ENCODE measurements at places on chromosomes 2 and 18.

- peak; percentile 41 for DNase-seq
These were observed at the start of gene ADAM23 for GRCh38 chr2:206442833-206443734. ADAM23 (plus strand) TSS chr2:206443532; CDS start chr2:206443867, 335 bp downstream.

DNA sequence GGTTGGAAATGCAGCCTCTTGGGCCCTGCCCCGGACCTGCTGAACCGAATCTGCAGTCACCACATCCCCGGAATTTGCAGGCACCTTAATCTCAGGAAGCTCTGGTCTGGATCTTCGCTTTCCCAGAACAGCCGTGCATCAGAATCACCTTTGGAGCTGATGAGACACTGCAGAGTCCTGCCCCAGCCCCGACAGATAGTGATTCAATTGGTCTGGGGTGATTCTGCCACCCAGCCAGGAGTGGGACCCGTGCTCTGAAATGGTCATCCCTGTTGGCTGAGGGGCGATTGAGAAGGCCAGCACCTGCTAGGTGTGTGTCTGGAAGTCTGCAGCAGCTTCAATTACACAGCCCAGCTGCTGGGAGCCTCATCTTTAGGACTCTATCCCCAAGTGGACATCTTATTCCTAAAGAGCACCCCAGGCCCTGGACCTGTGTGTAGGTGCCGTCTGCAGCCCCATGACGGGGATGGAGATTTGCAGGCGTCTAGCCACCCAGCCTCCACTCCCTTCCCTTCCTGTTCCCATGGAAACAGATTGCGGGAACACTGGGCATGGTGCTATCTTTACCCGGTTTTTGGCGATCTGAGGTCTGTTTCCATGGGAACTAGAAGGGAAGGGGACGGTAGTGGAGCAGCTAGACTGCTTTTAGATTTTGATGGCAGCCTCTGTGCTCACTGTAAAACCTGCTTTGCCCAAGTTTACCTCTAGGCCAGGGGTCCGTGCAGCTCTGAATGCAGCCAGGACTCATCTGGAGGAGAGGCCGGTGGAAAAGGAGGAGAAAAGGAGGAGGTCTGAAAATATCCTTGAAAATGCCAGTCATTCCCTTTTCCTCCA lies 156.1 kb downstream of the LDLRAD4 start:
- DNase-seq, result no peak

GRCh38 chr2:149258531-149258930 lies 71.9 kb upstream of the LYPD6 start:
- no peak for DNase-seq

- DNase-seq, result no peak
These were observed 239.6 kb downstream of the BABAM2 start for GRCh38 chr2:28129955-28130695.

DNA sequence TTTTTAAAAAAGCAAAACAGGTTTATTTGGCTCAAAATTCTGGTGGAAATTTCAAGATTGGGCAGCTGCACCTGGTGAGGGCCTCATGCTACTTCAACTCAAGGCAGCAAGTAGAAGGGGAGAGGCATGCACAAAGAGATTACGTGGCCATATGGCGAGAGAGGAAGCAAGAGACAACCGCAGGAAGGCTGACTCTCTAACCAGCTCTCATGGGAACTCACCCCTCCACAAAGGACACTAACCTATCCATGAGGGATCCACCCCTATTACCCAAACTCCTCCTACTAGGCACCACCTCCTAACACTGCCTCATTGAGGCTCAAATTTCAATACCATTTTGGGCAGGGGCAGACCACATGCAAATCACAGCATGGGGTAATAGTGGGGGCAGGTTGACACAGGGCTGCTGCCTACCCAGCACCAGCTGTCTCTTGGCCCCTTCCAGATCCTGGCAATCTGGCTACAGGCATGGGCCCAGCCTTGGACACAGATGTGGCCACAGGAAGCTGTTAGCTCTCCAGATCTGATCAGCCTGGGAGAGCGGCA lies 2.0 kb upstream of the CAPN10 start:
- DNase-seq, result no peak
